ENCODE measurements at places on chromosomes 5 and 9.

DNA sequence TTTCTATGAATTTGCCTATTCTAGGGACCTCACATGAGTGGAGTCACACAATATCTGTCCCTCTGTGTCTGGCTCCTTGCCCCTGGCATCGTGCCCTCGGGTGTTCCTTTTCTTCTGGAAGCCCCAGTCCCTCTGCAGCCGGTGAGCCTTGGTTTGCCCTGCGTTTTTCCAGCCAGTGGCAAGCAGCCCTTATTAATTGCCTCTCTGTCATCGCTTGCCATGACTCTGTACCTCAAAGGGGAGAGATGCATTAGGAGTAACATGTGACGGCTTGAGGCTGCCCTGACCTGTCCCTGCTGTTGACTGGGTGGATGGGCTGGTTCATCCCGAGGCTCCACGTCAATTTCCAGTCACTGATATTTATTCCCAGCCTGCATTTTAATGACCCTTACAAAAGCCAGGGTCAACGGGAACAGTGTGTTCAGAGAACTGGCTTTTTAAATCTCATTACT, 87.3 kb downstream of the CFAP90 start:
- DNase-seq, result no peak

GRCh38 chr9:34496149-34496712, 26.6 kb downstream of the ENHO start:
- no peak for DNase-seq

DNA sequence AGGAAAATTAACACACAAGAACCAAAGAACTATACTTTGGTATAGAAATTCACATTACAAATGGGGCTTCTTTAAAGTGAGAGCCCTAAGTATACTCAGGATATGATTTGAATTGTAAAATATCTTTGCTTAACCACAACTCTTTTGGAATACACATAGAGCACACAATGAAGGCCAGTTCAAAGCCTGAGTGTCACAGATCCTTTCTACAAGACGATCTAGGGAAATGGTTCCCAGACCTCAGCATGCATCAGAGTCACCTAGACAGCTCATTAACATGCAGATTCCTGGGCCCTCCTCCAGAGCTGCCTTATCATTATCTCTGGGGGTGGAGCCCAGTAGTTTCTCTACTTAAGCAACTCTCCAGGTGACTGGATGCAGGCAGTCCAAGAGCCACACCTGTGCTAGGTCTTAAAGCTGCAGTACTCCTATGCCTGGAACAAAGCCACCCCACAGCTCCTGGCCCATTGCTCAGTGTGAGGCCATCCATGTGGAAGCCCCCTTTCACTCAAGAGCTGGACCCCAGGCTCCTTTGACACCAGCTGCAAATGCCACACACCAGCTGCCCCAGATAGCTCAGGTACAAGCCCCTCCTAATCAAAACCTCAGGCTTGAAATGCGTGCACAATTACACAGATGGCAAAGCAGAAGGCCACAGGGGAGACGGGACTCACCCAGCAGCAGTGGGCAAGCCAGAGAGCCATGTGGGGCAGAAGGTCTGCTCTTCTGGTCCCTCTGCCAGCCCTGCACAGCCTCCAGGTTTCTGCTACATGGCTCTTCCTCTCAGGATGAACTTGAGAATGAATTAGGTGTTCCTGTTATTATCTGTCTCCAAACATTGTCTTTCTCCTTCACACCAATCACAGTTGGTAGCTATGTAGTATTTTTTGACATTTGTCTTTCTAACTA, 106.1 kb downstream of the SH3TC2 start:
- no peak for DNase-seq

- DNase-seq, result no peak
These were observed 2.9 kb downstream of the HTR1A start for GRCh38 chr5:63959177-63959982.

- no peak for DNase-seq
These were observed 207.0 kb downstream of the DEPDC1B start for GRCh38 chr5:60492958-60493357.

- DNase-seq, result no peak
These were observed 7.1 kb downstream of the ABCA2 start for GRCh38 chr9:137020771-137021567.

GRCh38 chr9:127555840-127556820, 55.9 kb upstream of the STXBP1 start:
- DNase-seq, result peak; percentile 82

DNA sequence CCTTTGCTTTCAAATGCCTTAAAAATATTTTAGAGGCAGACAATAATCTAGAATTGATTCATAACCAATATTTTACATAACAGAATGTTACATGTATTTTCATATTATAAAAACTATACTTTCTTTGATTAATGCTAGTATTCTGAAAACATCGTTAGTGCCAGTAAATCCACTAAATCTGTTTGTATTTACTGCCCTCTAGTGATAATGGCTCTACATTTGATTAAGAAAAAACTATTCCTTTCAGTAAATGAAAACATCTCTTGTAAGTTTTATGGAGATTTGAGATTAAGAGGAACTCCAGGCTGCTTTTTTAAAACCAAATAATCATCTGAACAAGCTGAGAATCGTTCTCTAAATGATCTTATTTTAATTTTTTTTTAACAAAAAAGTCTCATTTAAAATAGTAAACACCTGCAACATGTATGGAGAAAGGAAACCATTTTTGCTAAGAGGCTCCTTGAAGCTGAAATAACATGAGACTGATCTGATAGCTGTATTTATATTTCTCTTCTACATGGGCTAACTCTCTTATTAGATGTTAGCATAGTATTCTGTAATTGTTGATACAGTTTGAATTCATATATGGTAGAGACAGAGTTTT, 424.7 kb downstream of the RAB3C start:
- DNase-seq, result no peak

DNA sequence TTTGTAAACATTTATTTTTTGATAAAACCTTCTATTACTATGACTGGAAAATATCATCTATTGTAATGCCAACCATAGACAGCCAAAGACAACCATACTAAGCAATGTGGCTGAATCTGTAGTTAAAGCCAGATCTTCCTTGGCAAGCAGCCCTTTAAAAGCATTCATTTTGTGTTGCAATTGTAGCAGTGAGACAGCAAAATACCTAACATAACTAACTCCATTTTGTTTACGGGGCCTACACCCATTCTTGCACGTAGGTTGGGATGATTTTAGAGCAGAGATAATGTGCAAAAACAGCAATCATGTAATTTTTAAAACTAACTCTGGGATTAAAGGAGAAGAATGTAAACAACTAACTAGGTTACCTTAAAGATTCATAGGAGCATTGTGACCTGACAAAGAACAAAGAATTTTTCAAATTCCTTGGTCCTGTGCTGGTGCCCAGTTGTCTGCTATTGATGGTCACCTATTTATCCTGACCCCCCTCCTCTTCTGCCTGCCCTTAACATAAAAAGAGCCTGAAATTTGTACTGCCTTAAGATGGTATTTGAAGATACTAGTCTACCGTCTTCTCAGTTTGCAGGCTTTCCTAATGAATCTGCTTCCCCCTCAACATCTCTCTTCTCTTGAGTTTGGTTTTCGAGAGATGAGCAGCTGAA, 10.6 kb downstream of the IFNA1 start:
- peak; percentile 19 for DNase-seq

DNA sequence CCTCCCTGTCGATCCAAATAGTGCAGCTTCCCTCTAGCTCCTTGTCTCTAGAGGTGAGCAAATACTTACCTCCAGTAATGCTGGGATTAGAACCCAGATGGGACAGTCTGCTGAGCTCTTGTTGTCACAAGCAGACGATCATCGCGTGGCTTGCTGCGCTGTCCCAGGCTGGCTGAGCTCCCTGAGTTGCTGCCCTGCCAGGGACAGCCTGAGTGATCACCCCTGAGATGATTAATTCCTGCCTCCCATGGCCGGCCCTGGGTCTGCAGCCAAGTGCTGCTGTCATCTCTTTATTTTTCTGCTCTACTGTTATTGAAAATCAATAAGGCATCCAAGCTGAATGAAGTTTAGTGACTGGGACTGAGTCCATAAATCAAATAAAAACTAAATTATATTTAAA, 94.0 kb upstream of the ALDH1B1 start:
- no peak for DNase-seq
